Fibroblast of skin of left biceps (primary cell): ENCODE measurements at places on chromosomes 12 and 14.

DNA sequence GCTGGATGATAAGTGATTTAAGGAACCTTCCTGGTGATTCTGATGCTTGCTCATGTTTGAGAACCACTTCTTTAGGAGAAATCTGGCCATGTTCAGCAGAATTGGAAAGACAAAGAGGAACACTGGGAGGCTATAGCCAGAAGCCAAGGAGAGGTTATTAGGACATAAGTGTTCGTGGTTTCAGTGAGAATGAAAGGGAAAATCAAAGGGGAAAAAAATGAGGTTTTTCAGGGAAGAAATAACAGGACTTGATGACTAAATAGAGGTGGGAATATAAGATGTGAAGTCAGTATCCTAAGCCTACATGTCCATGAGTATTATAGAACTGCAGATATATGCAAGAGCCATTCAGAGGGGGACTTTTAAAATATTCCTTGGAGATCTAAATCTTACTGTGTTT, 95.6 kb downstream of the DAAM1 start:
- no peak for DNase-seq

DNA sequence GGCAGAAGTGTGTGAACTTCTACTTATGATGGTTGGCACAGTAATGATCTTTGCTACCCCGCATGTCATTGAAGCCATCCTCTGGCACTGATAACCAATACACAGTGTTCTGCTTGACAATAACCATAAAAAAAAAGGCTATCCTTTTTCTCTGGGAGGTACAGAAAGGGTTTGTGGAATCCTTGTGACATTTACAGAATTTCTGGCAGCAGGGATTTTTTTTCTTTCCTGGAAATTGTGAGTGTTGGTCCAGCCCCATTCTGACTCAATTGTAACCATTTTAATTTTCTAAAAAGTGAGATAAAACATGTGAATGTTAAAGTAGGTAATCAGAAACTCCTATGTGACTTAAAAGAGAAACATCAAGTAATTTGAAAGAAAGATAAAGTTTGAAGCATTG, 943.8 kb downstream of the TMTC2 start:
- DNase-seq, result no peak

DNA sequence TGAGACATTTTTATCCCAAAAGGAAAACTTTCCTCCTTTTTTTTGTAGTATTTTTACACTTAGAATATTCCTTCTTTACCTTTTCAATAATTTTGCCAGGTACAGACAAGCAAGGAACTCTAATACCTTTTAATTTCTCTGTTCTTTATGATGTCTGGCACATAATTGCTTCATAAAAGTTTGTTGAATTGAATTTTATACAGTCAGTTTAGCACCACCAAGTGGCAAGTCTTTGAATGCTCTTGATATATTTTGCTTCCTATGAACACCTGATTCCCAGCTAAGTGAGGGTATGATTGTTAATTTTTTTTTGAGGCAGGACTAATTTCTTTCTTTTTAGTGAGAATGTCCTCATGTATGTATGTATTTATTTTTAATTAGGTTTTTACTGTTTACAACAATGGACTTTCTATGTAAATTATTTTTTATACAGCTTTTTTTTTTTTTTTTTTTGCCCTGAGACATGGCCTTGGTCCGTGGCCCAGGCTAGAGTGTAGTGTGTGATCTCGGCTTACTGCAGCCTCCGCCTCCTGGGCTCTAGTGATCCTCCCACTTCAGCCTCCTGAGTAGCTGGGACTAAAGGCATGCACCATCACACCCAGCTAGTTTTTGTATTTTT, 6.9 kb downstream of the TBC1D15 start:
- DNase-seq, result no peak

- no peak for DNase-seq
These were observed 10.7 kb downstream of the GPR19 start for GRCh38 chr12:12685305-12685704.

DNA sequence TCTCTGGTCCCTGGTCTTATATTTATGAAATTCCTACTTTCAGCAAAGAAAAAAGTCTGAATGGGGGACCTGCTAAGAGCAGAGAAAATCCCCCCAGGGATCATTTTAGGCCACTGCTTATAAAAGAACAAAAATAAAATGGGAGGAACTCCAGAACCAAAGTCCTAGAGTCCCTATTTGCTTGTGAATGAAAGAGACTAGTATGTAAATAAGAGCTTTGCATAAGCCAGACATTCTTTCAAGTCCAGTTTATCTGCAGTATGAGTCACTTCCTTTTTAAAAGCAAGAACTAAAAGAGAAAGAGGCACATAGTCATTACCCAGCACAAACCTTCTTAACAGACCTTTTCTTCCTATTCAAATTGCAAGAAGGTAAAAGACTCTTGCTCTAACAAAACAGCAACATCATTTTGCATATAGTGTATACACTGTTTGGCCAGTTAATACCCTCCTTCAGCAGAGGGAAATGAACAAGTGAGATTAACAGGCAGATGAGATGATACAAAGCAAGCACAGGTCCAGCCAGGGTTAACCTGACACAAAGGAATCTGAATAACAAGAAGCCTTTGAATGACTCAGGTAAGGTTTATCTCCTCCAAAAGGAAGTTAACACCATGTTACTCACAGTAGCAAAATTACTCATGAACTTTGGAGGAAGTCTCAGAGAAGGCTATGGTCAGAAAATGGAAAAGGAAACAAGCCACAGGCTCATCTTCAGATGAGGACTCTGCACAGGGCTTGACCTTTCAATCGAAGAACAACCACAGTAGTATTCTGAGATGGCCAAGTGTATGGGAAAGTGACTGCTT, 87.3 kb downstream of the PHLDA1 start:
- DNase-seq, result peak; percentile 45

DNA sequence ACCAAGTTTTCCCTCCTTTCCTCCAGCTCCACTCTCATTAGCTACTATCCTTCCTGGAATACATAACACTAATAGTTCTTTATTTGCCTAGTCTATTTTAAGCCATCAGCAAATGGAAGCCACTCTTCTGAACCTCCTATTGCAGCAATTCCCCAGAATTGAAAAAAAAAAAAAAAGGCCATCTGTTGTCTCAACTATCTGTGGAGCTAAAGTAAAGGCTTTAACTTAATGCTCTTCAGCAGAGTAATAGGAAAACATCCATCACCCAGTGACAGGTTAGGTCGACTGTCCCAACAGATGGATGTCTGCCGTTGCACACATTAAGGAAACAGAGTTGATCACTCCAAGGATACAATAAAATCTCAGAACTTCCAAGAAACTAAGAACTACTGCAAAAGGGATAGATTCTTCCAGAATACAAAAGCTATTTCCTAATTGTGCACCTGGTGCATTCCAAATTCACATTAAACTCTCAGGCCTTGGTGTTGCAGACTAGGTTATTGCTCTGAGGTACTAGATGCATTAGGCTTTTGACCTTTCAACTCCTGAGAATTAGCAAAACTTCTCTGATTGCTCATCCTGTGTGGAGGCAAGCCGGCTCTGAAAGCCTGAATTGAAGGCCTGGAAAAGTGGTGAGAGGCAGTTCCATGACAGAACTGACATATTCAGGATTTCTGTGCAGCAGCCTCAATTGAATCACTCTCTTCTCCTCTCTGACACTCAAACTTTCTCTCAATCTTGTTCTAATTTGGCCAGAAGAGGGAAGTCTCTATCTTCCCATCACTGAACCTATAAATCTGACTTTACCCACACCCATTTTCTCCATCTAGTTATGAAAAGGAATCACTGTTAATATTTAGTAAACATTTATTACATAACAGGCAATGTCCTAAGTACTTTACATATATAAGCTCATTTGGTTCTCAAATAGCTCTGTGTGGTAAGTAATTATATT, 238.4 kb upstream of the HMGA2 start:
- DNase-seq, result no peak

GRCh38 chr14:101234244-101234937, 326.9 kb upstream of the DIO3 start:
- DNase-seq, result no peak

- DNase-seq, result no peak
These were observed 5.8 kb downstream of the BMAL2 start for GRCh38 chr12:27338473-27338872.

GRCh38 chr14:95943699-95944098, 67.1 kb downstream of the TUNAR start:
- no peak for DNase-seq

DNA sequence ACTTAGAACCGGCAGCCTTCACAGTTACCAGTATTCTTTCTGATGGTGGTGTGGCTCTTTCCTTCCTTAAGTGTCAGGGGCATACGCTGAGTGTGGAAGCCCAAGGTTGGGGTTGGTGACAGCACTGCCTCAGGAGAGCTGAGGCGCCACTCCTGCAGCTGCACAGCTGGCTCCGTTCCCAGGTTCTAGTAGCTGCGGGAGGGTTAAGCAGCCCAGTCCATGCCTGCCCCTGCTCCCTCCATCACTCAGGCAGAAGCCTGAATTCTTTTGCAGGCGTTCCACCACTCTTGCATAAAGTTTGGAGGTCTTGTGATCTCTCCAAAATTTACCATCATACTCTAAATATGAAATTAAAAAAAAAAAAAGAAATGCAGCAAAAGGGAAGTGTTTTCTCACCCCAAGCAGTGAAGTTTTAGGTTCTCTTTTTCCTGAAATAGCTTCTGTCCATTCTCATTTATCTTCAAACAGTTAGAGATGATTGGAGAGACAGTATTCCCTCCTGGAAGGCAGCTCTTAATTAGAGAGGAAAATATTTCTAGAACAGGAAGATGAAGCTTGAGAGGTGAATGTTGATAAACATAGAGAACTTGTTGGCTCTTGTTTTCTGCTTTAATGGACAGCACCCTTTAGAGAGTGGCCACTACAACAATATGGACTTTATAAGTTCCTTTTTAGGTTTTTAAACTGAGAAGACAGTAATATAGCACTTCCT, 136.1 kb downstream of the FGD4 start:
- no peak for DNase-seq

GRCh38 chr12:28489246-28489645, 299.0 kb downstream of the CCDC91 start:
- peak; percentile 47 for DNase-seq

DNA sequence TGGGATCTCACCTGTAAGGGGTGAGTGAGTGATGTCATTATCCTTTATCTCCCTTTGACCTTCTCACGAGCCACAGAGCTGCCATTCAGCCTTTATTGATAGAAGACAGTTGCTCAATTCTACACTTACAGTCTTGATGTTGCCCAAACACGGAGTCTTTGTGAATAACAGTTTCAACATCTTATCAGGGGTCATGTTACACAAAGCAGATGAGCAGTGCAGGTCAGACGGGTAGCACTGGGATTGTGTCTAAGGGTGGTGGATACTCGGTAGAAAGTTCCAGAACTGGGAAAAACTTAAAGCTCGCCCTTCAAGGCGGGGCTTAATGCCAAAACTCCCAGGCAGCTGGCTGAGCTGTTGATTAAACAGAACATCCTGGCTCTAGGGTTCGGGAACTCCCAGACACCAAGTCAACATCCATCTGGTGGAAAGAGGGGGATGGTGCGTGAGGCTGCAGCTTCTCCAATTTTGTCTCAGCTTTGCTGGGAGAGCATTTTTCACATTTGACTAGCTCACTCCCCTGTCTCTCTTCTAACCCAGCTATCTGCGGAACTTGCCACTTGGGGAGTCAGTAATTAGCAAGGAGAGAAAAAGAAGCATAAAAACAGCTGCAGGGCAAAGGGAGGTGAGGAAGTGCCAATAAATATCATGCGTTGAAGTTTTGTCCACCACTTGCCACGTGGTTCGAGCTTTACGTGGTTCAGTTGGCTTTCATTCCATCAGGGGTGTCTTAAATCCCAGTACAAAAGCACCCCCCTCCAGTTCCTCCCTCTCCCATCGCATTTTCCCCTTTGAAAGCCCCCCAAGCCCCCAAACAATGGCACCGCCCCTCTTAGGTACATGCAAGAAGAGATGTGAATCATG, 31.0 kb downstream of the FOXN4 start:
- DNase-seq, result peak; percentile 0

- no peak for DNase-seq
These were observed 83.0 kb upstream of the PIWIL1 start for GRCh38 chr12:130254461-130255276.

DNA sequence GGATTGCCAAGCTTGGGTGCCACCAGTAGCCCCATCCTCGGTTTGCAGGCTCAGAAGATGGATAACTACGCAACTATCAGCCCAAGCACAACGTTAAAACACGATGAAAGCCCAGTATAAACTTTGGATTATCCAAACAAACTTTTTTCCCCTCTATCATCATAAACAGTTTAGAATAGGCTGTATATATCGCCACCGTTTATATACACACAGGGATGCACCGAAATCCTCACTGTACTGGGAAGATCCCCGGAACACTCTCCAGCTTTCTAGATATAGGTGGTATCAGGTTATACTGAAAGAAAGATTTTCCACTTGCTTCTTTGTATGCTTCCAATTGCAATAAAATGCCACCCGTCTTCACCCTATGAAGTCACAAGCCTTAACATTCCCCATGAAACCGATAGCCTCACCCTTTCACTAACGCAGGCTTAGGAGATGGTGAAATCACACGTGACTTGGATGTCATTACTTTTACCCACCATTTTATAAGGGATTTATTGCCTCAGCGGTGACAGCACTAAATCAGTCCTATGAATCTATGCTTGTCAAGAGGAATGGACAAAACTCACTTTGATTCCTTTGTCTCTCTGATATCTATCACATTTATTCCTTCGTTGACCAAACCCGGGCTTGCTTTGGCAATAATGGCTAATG, 207.6 kb upstream of the FOXN3 start:
- no peak for DNase-seq

- no peak for DNase-seq
These were observed 313.0 kb downstream of the NAV3 start for GRCh38 chr12:78143717-78144116.

- DNase-seq, result peak; percentile 40
These were observed 106.9 kb downstream of the STXBP6 start for GRCh38 chr14:24943024-24943423.

DNA sequence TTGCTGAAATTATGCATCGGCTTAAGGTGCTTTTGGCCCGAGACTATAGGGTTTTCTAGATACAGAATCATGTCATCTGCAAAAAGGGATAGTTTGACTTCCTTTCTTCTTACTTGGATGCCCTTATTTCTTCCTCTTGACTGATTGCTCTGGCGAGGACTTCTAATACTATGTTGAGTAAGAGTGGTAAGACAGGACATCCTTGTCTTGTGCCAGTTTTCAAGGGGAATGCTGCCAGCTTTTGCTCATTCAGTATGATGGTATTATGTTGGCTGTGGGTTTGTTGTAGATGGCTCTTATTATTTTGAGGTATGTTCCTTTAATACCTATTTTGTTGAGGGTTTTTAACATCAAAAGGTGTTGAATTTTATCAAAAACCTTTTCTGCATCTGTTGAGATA, 8.3 kb downstream of the BMAL2 start:
- DNase-seq, result no peak
